ENCODE measurements at places on chromosomes 6 and 20.

DNA sequence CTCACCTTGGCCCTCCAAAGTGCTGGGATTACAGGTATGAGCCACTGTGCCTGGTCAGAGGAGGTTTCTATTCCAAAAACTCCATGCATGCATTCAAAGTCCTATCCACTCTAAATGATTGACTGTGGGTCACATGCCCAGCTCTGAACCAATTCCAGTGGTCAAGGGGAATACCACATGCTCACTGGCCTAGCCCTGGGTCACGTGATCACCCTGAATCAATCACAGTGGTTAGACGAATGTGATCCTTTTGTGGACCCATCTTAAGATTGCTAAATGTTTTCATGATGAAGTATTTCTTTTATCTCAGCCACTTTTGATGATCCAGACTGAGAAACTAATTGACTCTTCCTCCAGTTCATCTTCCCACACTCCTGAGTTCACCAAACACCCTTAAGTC, 475.8 kb downstream of the PREX1 start:
- DNase-seq, result no peak

DNA sequence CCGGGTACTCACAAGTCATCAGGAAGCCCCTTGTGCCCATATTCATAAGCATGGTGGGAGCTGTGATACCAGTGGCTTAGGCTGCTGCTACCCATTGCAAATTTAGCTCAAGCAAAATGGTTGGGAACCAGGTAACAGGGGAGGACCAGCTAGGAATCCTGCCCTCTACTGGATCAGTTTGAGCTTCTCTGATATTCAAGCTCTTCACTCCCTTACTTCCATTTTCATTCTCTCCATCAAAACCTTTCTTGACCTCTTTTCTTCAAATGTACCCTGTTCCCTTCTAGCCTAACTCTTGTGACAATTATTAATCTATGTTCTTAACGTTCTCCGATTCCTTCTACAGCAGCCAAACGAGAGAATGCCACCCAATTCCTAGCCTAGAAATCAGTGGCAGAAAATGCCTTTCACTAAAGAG, 9.7 kb downstream of the NOL7 start:
- DNase-seq, result peak; percentile 23

GRCh38 chr6:79640146-79641111, 9.3 kb downstream of the SH3BGRL2 start:
- no peak for DNase-seq

DNA sequence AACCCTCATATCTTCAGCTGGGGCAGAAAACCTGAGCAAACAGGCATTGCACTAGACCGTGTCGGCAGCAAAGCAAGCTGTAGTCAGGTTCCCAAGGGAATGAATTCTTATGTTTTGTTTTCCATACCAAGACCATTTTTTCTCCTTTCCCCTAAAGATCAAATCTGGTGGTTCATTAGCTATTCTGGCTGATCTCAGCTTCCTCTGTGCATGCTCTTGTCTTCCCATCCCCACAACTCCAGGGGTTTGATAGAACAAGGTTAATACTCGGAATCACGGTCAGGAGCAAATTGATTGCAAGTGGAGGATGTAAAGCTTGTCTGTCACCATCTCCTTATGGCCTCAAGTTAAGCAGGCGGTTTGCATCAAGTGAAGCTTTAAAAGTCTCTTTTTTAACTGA, 778.8 kb downstream of the KIF16B start:
- peak; percentile 48 for DNase-seq

DNA sequence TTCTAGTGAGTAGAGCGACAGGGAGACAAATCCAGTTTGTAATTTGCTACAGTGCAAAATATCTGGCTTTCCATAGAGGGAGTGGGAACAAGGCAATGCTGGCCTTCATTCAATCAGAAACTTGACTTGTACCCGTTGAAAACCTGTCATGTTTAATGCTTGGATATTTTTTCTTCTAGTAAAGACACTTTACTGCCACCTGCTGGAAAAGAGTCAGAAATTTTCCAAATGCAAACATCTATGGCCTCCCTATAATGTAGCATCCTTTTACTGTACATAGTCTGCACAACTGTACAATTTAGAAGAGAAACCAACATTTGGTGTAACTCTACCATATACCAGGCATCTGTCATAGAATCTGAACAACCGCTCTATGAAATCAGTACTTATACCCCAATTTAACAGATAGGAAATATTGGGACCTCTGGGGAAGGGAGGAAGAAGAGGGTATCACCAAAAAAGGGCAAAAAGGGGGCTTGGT, 16.7 kb upstream of the TBC1D20 start:
- peak; percentile 74 for DNase-seq

DNA sequence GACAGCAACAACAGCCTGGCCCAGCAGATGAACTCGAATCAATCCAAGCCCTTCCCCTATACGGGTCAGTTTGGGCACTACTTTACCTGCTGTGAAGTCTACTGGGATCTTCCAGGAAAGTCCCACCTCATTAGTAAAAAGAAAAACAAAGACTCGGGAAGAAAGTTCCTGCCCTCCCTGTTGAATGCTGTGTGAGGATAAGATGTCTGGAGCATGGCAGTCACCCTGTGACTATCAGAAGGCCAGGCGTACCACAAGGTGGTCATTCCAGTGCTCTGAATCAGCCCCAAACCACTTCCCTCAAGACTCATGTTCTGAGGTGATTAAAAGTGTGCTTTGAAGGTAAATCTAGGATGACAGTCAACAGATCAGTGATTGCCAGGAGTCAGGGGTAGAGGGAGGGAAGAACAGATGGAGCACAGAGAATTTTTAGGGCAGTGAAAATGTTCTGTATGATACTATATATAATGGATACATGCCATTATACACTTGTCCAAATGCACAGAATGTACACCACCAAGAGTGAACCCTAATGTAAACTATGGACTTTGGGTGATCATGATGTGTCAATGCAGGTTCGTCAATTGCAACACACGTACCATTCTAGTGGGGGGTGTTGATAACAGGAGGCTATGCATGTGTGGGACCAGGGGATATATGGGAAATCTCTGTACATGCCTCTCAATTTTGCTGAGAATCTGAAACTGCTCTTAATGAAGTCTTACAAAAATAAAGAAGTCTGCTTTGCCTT, 14.7 kb downstream of the FKBP1A start:
- DNase-seq, result no peak
